Stimulated activated CD8-positive, alpha-beta memory T cell treated with anti-CD3 and anti-CD28 coated beads, Interleukin-7, amount 100 ng/mL, for 1 hour (primary cell): ENCODE measurements at places on chromosomes 5 and 9.

GRCh38 chr5:59525957-59526356, 367.6 kb downstream of the PDE4D start:
- no peak for DNase-seq

DNA sequence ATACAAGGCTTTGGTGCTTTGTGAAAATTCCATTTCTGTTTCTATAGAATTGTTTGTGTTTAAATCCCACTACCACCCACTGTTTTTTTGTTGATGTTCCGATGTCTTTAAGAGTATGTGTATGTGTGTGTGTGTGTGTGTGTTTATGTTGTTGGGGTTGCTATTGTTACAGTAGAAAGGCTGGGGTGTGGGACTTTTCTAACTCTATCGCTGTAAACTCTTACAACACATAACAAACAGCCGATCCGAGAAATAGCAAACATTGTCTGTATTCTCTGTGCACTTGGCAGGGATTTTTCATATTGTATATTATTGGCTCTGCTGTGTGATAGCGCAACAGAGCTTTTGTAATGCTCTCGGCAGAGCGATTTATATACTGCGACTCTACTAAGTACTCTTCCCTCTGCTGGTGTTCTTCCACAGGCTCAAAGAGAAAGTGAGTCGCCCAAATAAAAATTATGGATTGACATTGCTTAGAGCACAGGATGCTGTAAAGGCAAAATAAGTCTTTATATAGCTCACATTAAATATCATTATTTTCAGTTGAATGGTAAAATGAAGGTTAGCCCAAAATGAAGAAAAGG, 492.2 kb upstream of the ARRDC3 start:
- no peak for DNase-seq

DNA sequence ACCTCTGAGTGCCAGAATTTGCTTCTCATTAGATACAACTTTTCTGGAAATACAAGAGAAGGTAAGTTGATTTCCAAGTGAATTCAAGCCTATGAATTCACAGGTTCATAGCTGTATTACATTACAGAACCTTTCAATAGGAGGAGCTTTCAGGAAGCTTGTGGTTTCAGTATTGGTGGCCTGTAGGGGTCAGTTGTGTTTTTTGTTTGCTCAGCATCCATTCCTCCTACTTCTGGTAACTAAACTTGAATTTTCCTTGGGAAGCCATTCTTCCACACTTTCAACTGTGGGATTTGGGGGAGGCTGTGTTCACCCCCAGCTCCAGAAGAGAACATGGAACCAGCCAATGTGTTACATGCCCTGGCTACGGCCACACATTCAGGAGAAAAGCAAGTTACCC, 5.6 kb upstream of the CYSTM1 start:
- no peak for DNase-seq

DNA sequence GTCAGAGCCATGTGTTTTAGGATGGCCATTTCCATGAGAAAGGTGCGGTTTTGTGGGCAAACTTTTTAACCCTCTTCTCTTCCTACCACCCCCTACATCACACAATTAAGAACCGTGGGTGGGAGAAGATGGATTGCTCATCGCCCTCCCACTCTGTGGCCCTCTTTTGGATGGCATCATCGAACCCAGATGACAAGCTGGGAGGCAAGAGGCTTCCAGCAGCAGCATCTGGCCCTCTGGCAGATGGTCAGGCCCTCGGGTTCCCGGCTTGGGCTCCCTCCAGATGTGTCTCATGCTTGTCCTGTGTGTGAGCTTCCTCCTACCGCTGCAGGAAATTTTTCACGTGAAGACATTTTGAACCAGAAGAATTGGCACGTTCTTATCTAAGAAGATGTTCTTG, 199.9 kb downstream of the EBF1 start:
- DNase-seq = no peak

DNA sequence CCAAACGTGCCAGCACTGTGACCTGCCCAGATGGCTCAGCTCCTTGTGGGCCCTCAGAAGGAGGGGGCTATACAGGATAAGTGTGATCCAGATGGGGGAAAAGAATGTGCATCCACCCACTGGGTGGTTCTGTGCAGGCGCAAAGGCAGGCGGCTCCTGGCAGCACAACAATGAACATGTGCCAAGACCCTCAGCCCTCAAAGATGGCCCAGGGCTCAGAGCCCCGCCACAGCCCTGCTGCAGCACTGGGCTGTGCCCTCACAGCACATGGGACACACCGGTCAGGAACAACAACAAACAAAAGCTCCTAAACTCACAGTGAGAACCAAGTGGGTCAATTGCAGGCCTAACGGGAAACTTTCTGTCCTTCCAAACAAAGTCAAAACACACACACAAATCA, 4.7 kb downstream of the SEMA4D start:
- DNase-seq = no peak

- DNase-seq = no peak
These were observed at the start of gene ADGRV1 for GRCh38 chr5:90558344-90559192. Gene ADGRV1, plus strand, starts transcription at chr5:90558797. Its CDS starts 99 bp downstream, at chr5:90558896.

GRCh38 chr9:98117984-98118639, 910 bp downstream of the TRIM14 start:
- DNase-seq = no peak

DNA sequence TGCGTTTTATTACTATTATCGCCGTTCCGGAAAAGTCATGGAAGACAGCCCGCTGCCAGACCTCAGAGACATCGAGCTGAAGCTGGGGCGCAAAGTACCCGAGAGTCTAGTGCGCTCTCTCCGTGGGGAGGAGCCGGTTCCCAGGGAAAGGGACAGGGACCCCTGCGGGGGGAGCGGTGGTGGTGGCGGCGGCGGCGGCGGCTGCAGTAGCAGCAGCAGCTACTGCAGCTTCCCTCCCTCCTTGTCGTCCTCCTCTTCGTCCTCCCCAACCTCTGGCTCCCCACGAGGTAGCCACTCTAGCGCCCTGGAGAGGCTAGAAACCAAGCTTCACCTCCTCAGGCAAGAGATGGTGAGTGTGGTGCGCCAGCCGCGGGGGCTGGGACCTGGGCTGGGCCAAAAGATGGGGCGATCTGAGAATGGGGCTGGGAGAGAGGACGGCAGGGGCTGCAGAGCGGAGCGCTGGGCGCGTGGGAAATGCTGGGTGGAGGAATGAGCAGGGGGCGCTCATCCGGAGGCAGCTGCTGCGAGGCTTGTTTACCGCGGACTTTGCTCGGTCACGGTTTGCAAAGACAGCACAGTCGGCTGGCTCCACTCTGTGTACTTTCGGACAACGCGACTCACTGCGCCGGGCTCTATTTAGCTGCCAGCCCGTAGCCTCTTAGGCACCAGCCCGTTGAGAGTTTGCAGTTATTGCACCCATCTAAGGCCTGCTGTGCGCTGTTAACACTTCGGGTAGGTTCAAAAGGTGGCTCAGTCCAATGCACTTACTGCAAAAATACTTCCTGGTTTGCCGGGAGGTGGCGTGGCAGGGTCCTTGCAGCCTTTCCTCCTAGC, 1.1 kb downstream of the LURAP1L start:
- DNase-seq = no peak

DNA sequence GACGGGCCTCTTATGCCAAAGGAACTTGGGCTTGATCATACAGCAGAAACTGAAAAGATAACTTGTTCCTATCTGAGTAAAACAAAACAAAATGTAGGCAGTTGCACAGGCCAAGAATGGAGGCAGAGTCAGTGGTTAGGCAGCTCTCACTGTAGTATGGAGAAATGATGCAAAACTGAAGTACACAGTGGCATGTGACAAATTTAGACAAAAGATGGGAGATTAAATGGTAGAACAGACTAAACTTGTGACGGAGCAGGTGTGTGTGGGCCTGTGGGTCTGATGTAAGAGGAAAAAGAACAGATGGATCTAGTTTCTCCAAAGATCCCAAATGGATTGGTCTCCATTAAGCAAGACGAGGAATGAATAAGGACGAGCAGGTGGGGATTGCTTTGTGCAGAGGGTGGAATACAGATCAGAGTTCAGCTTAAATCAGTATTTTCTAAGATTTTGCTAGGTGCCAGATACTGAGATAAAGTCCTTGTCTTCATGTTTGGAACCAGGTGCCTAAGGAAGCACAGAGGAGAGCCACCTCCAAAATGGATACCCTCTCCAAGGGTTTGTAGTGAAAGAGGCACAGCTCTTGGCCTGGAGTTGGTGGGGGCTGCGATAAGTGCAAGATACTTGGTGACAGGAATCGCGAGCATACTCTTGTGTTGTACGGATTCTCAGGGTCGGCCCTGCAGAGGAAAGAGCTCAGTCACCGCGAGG, 722 bp upstream of the DCP2 start:
- no peak for DNase-seq

DNA sequence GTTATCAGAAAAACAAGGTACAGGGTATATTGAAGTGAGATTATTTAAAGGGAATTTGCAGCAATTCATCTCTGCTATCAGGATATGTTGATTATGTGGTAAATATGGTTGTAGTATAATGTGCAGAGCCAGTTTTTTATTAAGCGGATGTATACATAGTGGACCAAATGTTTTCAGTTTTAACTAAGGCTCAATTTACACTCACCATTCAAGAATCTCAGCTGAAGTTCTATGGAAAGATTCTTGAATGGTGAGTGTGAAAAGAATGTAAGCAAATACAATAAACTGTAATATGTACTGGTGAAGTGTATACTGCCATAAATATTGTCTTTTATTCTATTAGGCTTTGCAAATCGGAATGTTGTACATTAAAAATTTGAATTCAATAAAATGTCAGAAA, 895.9 kb upstream of the CDH10 start:
- no peak for DNase-seq

DNA sequence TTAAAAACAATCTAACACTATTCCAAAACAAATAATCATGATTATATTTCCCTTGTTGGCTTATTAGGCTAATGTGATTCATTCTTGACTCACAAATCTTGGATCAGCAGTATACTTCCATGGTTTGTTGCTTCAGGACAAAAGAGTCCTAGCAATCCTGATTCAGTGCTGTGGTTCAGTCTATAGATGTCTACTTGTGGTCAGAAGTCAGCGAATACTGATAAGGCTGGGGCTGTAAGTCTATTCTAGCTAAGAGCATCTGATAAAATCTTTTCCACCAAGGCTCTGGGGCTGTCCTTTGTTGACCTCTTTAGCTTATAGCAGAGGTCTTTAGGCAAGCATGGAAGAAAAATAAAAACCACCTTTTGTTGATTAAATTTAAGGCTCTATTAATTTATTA, 4.4 kb upstream of the SMIM3 start:
- DNase-seq = no peak

DNA sequence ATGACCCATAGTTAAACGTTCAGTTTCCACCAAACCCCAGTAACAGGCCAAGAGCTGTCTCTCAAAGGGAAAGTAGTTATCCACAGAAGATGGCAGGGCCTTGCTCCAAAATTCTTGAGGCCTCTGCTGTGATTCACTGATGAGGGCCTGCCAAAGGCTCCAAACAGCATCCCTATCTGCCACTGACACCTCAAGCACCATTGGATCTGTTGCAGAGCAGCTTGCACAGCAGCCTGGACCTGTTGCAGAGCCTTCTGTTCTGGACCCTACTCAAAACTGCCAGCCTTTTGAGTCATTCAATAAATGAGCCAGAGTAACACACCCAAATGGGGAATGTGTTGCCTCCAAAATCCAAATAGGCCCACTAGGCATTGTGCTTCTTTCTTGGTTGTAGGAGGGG, 741.5 kb upstream of the RGMB start:
- DNase-seq = no peak

DNA sequence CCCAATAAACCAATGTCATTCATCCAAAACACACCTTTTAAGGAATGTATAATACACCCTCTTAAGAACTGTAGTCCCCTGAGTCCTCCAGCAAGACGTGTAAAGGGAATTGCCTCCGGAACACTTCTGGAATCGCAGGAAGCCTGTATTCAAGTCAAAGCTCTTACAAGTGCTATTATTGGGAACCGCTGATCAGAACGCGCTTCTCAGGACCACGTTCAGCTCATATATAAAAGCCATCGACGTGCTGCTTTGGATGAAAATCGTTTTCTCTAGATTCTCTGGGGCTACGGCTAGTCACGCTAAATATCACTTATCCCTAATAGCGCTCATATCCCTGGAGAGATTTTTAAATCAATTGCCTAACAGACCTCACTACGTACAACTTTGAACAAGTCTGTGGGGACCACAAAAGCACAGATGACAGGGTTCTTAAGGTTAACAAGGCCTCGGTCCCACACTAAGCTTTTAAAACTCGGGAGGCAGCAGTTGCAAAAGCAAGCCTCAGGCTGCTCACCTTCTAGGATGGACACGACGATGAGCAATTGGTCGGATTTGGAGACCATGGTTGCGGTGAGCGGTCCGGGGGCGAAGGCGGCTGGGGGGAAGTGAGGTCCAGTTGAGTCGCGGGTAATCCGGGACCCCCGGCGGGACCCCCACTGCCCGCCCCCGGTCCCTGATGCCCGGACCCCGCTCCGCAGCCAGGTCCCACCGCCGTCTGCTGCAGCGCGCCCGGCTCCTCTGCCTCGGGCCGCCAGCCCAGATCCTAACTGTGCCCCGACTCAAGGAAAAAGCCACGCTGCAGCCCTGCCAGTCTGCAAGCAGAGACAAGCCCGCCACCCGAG, 548 bp downstream of the CEP120 start:
- DNase-seq = no peak

DNA sequence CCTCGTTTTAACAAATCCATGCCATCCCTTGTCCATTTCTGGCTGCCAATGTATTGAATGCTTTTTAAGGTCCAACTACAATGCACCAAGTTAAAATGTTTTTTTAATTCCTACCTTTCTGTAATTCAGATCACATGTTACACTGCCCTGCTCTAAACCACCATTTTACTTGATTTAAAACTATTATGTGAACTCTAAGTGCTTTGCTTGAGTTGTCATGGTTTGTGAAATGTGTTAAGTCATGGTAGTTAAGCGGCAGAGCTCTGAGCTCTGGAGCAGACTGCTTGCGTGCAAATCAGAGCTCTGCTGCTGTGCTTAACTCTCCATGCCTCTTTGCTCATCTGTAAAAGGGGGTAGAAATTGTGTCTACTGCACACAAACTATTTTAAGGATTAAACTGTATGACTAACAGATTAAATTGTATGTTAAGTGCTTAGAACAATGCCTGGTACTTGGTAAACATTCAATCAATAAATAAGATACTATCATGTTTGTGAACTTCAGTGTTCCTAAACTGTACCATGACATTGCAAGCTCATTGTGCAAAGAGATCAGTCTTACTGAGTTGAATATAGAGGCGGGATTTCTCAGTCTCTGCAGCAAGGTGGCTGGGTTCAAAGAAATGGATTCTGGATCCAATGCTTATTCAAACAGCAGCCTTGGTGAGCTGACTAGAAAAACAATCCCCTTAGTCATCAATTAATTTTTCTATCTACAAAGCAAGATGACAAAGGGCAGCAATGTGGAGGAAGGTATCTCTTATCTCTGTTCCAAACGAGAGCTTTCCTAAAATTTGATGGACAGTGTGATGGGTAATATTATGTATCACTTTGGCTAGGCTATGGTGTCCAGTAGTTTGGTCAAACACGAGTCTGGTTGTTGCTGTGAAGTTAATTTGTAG, 16.1 kb upstream of the CMBL start:
- DNase-seq = no peak
